ENCODE measurements at places on chromosomes 12 and 14.

DNA sequence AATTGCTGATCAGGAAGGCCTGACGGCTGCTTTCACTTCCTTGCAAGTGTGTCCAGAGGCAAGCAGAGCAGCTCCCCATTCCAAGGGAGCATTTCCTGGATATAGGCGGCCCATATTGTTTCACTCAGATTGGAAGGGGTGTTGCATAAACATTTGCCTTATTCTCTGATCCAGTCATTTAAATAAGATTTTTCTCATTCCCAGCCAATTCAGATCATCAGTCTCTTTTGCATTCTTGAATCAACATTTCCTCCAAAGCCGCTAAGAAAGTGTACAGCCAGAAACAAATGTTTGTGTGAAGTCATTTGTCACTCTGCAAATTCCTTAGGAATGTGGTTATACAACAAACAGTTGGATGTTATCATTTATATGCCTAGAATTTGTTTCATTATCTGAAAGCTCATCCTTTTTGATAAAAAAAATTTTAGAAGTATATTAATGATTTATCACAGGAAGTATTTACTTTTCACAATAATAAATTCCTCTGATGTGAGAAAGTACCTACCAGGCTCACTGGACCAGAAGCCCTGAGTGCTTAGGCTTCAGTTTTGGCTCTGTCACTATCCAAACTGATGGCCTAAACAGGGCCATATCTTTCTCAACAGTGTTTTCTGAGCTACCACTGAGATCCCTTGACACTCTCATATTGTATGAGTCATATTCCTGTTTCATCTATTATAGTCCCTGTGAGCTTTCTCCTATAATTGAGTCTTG is 379.6 kb downstream of the CCDC91 start:
- DNase-seq: no peak

GRCh38 chr14:101226603-101227425 is 323.3 kb upstream of the RTL1 start:
- no peak for DNase-seq

DNA sequence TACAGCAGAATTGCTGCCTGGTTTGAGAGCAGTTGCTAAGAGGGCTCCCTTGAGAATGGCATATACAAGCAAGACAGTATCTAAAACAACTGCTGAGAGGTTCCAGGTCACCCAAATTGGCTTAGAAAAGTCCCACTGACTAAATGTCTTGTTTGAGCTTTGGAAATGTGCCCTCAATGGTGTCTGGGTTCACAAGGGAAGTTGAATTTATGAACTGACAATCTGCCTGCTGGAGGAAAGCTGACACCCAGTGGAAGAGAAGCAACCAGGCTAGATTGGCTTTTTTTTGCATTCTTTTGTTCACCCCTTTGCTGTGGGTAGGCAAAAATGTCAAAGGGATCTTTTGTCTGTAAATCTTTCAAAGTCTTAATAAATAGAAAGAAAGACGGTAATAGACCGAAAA is 44.6 kb upstream of the NPFF start:
- no peak for DNase-seq

- no peak for DNase-seq
These were observed 293.6 kb downstream of the NELL2 start for GRCh38 chr12:44582521-44582920.

DNA sequence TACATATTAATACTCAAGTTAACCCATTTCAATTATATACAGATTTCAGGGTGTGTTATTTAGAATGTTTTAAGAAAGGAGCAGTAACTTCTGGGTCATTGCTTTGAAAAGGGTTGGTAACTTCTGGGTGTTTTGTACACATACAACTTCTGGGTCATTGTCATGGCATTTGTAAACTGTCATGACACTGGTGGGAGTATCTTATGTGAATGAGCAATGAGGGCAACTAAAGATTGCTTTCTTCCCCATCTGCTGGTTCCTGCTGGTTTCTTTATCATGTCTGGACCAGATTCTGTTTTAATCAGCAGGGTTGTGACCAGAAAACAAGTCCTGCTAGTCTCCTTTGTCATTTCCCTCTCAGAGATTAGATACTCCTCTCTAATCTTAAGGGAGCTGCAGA is 713.3 kb downstream of the LRFN5 start:
- DNase-seq: no peak

- no peak for DNase-seq
These were observed 53.9 kb downstream of the SMUG1 start for GRCh38 chr12:54134850-54135249.

DNA sequence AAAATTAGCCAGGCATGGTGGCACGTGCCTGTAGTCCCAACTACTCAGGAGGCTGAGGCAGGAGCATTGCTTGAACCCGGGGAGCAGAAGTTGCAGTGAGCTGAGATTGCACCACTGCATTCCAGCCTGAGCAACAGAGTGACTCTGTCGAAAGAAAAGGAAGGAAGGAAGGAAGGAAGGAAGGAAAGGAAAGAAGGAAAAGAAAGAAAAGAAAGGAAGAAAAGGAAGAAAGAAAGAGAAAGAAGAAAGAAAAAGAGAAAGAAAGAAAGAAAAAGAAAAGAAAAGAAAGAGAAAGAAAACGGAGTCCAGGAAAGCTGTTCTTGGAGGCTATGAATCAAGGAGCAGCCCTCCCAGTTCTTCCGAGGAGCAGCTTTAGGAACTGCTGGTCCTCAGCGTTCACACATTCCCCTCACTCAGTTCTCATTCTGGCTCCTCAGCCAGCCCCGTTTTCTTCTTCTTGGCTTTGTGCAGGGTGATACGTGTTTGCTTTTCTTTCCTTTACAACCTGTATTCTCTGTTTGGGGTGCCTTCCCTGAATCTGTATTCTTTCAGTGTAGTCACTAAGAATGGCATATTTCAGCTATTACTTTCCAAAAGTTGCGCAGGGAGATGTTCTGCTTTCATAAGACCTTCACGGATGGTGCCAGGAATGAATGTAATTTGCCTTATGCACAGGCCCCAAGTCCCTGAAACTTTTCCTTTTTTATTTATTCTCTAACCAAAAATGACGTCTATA is 12.2 kb downstream of the FBXL14 start:
- DNase-seq: no peak

DNA sequence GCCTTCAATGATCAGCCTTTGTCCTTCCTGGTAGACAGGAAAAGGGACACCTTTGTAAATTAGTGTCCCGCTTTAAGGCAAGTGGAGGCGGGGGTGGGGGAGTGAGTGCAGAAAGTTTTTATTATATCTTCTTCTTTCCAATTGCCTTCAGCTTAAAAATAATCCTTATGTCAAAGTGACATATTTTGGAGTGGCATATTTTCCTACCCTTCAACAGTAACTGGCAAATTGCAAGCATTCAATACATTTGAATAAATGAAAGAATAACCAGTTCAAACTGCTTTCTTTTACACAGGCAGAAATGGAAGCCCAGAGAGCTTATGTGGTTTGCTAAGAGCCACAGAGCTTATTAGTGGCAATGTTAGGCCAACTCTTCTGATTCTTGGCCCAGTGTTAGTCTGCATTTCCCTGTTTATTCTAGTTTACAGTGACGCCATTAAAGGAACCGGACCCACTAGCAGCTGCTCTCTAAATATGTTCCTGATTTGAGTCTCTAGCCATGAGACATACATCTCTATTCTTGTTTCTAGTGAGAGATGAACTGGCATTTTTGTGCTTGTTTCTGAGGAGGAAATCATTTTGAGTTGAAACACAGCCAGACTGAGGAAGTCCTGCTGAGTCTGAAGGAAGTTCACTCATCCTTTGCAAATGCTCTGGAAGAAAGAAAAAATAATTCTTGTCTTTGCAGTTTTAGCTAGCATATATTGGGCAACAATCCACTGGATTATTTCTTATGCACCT is 468.7 kb downstream of the NOVA1 start:
- DNase-seq: no peak

DNA sequence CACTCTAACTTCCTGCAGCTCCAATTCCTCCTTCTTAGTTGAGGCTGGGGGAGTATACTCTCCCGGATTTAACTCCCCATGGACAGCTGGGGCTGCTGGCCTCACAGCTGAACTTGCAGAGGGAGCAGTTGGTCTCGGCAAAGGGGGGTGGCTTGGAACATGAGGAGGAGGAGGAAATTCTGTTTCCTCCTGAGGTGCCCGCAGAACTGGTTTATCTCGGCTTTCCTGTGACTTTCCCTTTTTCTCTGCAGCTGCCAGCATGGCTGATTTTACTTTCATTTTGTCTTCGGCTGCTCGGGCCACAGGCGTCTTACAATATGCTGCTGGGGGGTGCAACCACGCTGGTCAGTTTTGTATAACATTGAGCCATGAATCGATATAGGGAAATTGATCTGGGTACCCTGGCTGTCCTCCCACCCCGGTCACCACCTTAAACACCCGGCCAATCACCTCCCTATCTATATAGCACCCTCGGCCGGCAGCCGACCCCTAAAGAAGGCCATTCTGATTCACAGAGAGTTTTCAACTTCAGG is 1317.6 kb downstream of the TMEM121 start:
- peak; percentile 47 for DNase-seq

DNA sequence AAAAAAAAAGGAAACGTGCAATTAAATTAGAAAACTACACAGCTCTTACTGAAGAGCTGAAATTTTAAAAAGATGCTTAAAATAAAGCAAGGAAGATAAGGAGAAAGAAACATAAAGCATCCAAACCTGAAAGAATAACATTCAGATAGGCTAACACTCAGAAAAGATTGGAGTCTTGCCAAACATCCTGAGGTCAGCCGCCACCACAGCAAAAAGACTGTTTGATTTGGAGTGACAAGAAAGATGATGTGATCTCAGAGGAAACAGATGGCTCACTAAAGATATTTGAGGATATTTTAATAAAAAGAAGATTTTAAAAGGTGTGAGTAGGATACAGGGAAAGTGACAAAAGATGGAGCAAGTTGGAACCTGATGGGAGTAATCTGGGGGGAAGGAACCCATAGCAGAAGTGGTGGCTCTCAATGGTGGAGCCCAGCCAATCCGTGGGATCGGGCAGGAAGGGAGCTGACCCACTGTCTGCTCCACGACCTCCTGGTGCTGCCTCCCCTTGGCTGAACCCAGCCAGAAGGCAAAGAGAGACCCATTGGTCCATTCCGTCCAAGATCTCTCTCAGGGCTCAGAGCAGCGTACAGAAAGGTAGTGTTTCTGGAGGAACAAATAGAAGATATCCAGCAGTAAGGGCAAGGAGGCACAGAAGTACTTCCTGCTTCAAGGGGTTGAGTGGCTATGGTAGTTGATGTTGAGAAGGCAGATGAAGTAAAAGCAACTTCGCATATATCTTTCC is 469.6 kb downstream of the RGS6 start:
- peak; percentile 64 for DNase-seq

- DNase-seq: no peak
These were observed 37.5 kb upstream of the SINHCAF start for GRCh38 chr12:31363416-31363809.

GRCh38 chr12:99390707-99391106 is 256.8 kb upstream of the GARIN6 start:
- DNase-seq: no peak

GRCh38 chr14:87955501-87955900 is 37.5 kb downstream of the GALC start:
- no peak for DNase-seq

DNA sequence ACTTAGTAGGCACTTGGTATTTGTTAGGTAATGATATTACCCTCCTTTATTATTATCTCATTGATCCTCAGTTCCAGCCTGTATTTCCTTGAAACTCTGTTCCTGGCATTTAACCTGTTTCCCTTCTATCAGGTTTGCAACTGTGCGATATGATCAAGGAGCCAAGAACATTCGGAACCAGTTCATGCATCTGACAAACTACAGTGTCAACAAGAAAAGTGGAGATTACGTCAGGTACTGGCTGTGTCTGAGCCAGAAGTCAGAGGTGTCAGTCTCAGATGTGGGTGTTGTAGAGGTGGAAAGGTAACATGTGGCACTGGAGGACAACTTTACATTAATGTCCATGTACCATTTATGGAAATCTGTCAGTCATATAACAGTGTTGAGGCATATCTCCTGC is 56.7 kb downstream of the TTLL5 start:
- no peak for DNase-seq

DNA sequence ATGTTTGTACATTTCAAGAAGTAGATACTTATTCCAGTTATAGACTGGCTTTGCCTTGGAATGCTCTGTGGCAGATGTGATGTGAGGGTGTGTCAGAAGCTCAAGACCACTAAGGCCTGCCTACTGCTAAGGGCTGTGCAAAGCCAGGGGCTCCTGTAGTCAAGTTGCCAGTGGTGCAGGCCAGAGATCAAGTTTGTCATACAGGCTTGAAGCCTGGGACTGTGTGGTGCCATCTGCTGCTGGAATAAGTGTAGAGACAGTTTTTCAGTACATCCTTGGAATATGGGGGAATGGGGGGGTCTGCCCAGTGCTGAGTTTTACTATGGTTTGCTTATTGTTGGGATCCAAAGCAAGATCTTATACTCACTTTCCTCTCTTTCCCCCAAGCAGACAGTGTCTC is 649.9 kb upstream of the FOXG1 start:
- no peak for DNase-seq

GRCh38 chr12:102388469-102388868 is 91.9 kb downstream of the IGF1 start:
- no peak for DNase-seq

DNA sequence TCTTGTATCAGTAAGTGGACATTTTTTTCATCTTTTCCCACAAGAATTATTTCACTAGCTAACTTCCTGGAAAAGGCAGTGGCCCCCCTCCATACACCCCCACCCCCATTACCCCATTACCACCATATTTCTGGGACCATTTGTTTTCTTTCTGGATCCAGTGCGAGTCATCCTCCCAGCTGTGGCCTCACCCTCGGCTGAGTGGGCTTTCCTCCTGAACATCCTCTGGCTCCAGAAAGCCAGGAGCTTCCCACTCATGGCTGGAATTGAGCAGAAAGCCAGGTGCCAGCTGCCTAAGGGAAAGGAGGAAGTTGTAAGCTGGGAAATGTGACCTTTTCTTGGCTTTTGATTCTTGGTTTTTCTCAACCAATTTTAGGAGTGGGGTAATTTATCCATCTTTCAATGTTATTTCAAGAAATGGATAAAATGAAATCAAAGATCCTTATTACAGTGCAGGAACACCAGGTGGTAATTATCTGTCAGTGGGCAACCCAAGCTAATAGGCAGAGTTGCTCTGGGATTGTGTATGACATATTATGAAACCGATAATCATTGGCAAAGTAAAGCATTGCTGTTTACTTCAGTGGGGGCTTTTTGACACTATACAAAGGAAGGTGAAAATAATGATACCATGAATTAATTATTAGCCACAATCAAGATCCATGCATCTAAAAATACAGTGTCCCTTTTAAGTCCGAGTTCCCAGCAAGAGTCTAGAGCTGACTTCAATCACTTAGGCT is 124.6 kb downstream of the KICS2 start:
- no peak for DNase-seq

- no peak for DNase-seq
These were observed 166.7 kb upstream of the HIF1A start for GRCh38 chr14:61528591-61529021.
